Naive thymus-derived CD8-positive, alpha-beta T cell (primary cell): ENCODE measurements at places on chromosomes 2 and 18. TPM values are rescaled to one million over a fixed set of nuclear protein-coding genes. Genes with fewer than 3 reads are reported as not detected.

Gene CCDC121
- total RNA-seq = 1.6 TPM

Gene CRYGD
- total RNA-seq = not detected

Gene LRRTM1
- not detected for total RNA-seq

Gene ZNF521
- 0.62 TPM for total RNA-seq

Gene SPP2
- total RNA-seq = not detected

Gene GAL3ST2
- total RNA-seq = not detected

DNA sequence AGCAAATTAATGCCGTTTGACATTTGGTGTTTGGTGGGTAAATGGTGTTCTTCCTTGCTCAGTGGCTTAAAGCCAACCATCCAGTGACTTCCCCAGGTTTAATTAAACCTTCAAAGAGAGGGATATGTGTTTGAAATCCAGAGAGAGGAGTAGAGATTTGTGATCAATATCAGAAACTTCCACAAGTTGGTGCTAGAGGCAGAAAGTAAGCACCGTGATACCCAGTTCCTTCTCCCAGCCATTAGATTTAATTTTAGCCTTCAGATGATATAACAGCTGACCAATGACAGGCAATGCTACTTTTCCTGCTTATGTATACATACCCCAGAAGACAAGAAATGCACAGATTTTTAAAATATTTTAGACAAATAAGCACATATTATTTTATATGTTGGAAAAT, 398.5 kb downstream of the CDH2 start:
- no peaks in the 10 kb centered on the region for H3K4me1 ChIP-seq
- no peaks in the 10 kb centered on the region for H3K27me3 ChIP-seq
- no peak for DNase-seq
- no peak overlapping the region for H3K27ac ChIP-seq

- no peak overlapping the region for H3K4me3 ChIP-seq
- no peaks in the 10 kb centered on the region for H3K4me1 ChIP-seq
- H3K36me3 ChIP-seq = no peaks in the 10 kb centered on the region
Measured at GRCh38 chr2:54768772-54769428, 45.4 kb downstream of the EML6 start.

DNA sequence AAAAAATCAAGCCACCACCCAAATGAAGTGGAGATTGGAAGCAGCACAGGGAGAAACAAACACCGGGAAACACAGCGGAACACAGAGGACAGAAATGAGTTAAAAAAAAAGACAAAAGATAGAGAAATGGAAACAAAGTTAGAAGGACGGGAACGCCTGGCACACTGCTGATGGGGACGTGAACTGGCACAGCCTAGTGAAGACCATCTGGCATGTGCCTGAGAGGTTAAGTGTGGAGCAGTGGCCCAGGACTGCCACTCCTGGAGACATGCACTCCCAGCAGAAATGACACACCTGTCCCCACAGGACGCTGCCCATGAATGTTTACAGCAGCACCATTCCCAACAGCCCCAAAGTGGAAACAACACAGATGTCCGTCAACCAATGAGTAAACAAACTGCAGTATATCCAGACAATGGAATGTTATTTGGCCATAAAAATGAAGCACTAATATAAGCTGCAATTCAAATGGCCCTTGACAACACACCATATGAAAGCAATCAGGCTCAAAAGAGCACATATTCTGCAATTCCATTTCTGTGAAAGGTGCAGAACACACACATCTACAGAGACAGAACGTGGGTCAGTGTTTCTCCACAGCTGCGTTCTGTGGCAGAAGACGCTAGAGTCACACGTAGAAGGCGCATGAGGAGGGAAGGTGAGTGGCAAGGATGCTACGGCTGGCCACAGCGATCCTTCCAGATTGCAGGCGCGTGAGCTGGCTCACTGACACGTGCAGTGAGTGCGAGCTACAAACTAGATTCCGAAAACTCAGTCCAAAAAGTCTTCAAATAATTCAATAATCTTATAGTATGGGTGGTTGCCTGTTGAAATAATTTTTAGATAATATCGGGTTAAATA, 24.6 kb downstream of the THAP4 start:
- peaks cover 41% of the 10 kb centered on the region for H3K4me1 ChIP-seq
- no peak for DNase-seq
- no peak overlapping the region for H3K27ac ChIP-seq
- H3K36me3 ChIP-seq = no peaks in the 10 kb centered on the region

GRCh38 chr2:220071696-220072095, 444.3 kb downstream of the SLC4A3 start:
- no peaks in the 10 kb centered on the region for H3K4me1 ChIP-seq
- no peaks in the 10 kb centered on the region for H3K36me3 ChIP-seq
- H3K27me3 ChIP-seq = peaks cover 2% of the 10 kb centered on the region

DNA sequence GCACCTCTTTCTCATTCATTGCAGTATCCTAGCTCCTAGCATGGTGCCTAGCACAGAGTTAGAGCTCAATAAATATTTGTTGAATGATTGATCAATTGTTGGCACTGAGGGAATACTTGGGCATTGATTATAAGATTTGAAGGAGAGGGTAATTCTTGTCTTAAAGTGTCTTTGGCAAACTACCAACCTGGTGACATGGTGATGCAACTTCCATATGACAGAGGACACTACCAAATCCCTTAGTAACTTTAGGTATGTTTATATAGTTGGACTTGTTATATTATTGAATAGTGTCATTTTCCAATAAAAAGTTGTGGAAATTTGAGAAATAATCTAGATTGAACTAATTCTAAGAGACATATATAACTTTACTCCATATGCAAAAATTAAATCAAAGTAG, 58.6 kb upstream of the CHMP1B start:
- no peak overlapping the region for H3K27ac ChIP-seq
- DNase-seq = no peak
- peaks cover 7% of the 10 kb centered on the region for H3K27me3 ChIP-seq

DNA sequence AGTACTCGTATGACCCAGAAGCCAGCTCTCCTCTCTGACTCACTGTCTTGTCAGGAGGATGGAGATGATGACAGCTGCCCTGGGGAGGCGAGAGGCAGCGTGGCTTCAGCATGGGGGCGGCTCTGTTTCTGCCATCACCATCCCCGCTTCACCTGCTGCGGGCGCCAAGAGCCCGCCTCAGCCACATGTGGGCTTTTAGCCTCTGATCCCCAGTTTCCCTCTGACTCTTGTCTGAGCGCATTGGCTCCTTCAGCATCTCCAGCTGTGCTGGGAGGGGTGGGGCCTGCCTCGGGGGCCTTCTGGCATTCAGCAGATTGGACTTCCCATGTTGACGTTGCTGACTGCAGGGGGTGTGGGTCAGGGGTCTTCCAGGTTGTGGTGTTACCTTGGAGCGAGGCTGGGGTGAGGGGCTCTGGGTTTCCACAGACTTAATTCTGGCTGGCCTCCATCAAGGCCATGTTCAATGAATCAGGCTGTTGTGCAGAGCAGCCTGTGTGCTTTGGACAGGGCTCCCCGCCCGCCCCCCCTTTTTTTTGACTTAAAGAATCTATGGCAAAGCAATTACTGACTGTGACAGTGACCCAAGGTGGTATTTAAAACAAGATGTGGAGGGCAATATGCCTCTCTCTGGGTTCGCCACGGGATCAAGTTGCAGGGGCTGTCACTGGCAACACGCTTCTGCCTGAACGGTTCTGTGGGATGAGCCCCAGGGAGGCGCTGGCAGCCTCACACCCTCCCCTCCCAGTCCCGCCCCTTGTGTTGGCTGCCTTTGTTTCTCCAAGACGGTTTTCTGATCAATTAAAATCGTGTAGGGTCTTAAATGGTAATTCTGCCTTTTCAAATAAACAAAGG, 228.3 kb downstream of the LDLRAD4 start:
- H3K27me3 ChIP-seq = no peaks in the 10 kb centered on the region
- no peak overlapping the region for H3K27ac ChIP-seq
- peaks cover 29% of the 10 kb centered on the region for H3K4me1 ChIP-seq
- H3K36me3 ChIP-seq = no peaks in the 10 kb centered on the region

DNA sequence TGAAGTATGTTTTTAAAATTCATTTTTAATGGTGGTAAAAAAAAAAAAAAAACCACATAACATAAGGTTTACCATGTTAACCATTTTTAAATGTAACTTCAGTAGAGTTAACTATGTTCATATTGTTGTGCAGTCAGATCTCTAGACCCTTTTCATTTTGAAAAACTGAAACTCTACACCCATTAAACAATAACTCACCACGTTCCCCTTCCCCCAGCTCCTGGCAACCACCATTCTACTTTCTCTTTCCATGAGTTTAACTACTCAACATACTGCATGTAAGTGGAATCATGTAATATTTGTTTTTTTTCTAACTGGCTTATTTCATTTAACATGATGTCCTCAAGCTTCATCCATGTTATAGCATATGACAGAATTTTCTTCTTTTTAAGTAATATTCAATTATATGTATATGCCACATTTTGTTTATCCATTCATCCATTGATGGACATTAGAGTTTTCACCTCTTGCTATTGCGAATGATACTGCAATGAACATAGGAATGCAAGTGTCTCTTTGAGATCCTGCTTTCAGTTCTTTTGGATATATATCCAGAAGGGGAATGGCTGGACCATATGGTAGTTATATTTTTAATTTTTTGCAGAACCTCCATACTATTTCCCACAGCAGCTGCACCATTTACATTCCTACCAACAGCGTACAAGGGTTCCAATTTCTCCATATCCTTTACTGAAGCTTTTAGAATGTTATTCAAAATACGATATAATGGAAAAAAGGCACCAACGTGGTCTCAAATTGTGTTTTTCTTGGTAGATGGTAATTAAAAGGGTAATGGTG, 91.0 kb downstream of the SPTBN1 start:
- no peaks in the 10 kb centered on the region for H3K36me3 ChIP-seq
- DNase-seq = no peak
- no peak overlapping the region for H3K4me3 ChIP-seq
- no peaks in the 10 kb centered on the region for H3K27me3 ChIP-seq

DNA sequence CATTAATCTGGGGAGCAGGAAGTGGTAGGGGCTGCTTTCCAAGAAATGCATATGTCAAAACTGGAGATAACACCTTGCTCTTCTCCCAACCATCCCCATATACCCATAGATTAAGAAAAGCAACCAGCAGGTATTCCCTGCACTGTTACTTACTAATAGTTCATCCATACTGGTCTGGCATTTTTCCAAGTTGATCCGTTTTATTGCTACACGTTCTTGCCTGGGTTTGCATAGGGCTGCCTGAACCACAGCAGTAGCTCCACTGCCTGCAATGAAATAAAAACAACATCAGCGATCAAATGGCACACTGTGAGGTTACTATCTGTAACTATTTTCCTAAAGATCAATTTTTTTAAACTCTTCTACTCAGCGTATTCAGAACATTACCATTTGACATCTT, 65.6 kb downstream of the STK39 start:
- no peaks in the 10 kb centered on the region for H3K27me3 ChIP-seq
- no peak overlapping the region for H3K4me3 ChIP-seq
- H3K27ac ChIP-seq = no peak overlapping the region
- no peak for DNase-seq
- H3K4me1 ChIP-seq = peaks cover 73% of the 10 kb centered on the region
- H3K36me3 ChIP-seq = peaks cover 9% of the 10 kb centered on the region

DNA sequence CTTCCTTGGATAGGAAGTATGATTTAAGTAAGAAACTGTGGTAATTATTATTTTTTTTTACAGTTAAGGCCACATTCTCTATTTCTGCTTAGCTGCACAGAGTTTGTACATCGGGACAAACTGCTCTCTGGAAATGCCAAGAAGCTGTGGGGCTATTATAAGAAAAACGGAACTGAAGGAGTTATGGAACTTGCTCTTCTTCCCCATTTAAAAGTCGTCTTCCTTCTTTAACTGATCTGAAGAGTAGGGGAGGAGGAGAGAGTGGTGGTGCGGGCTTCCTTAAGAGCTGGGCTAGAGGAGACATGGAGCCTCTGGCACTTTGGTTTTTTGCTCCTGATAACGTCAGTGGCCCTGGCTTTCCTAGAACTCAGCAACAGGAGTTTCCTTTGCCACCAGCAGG, 54.4 kb downstream of the RAB31 start:
- DNase-seq = no peak
- no peak overlapping the region for H3K4me3 ChIP-seq
- no peak overlapping the region for H3K27ac ChIP-seq
- H3K36me3 ChIP-seq = no peaks in the 10 kb centered on the region
- H3K27me3 ChIP-seq = peaks cover 3% of the 10 kb centered on the region

DNA sequence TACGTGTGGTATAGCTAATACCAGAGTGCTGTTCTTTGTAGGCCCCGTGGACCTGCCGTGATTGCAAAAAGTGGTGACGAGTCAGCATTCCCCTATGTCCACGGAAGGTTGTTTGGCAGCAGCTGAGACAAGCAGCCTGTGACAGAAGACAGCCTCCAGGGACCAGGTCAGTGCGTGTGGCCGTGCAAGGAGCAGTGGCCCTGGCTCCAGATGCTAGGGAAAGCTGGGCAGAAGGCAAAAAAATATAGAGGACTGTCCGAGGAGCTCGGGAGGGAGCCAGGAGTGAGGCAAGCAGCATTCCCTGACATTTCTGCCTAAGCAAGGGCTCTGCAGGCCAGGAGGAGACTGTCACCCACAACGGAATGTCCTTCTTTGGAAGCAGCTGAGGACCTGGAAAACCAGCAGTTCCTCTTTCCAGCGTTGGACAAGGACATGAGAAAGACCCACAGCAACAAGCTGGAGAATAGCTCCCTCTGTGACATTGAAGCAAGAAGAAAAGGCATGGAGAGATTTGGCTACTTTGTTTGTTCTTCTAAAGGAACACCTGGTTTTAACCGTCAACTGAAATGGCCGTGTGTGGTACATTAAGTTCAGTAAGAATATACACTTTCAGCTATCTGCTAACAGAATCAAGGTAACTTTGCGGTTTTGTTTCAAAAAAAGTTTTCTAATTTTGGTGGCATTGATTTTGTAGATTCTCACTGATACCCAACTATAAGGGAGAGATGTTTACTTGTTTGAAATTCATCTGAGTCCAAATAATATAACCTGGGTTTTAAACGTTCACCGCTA, 58.3 kb downstream of the NPAS2 start:
- peaks cover 4% of the 10 kb centered on the region for H3K4me1 ChIP-seq
- H3K36me3 ChIP-seq = no peaks in the 10 kb centered on the region
- no peak overlapping the region for H3K4me3 ChIP-seq

DNA sequence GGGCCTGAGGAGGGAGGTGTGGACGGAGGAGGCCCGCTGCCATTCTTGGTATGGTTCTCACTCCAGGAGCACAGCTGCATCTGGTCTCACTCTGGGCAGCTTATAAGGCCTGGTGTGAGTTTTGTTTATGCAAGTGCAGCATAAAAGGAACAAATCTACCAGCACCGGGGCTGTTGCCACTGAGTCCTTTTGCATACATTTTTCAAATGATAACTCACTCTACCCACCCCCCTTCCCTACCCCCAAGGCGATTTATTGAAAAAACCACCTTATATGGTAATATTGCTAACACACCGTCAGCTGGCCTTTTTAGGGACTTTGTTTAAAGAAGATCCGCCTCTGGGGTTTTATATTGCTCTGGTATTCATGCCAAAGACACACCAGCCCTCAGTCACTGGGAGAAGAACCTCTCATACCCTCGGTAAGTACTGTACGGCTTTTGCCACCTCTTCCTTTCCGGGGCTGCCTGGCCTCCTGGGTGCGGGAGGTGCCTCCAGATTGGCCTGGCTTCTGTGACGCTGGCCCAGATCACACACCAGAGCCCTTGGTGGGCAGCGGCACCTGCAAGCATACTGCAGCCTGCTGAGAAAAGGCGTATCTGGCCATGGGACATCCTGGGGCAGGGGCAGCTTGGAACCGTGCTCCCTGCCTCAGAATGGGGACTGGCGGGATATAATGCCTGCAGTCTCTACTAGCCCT, at the start of gene ACTG2:
TSS of gene ACTG2 (plus strand) at position 378 of the 699 bp plus-strand sequence. CDS start 8,304 bp downstream, outside the sequence.
- no peaks in the 10 kb centered on the region for H3K36me3 ChIP-seq
- H3K4me1 ChIP-seq = peaks cover 40% of the 10 kb centered on the region
- no peak within 1 kb of the TSS for H3K4me3 ChIP-seq
- DNase-seq = no peak
